Fibroblast of lung (primary cell): ENCODE measurements at places on chromosomes 12 and 14.
A peak's percentile ranks its signal among the peaks of the same experiment; 100 is the strongest.

DNA sequence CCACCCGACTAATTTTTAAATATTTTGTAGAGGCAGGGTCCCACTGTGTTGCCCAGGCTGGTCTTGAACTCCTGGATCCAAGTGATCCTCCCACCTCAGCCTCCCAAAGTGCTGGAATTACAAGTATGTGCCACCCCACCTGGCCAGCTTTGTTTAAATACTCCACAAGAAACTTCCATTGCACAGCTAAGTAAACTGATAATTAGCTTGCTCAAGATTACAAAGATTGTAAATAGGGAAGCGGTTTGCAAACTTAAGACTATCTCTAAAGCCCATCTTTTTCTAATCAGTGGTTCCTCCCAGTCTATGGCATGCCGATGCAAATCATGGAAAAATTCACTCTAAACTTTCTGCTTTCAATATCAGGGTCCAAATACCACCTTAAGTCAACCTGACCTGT lies 9.7 kb downstream of the SLC7A8 start:
- DNase-seq = no peak

DNA sequence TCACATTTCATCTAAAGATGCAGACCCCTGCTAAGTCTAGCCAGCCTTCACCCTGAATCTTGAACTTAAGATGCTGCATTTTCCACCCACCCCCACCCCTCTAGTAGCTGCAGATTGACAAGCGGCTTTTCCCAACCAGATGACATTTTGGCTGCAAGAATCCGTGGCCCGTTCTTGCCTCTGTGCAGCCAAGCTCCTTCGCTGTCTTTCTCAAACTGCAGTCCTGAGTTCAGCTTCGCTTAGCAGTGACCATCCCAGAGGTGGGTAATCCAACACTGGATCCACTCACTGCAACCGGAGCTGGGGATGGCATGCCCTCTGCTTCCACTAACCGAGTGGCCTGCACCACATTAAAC lies 765 bp upstream of the NFYB start:
- no peak for DNase-seq

- DNase-seq = no peak
Observed at GRCh38 chr12:15118955-15119354, 102.3 kb downstream of the RERG start.

GRCh38 chr12:113420996-113421595 lies 1.1 kb upstream of the SDSL start:
- no peak for DNase-seq

GRCh38 chr12:111927346-111927745 lies 85.3 kb downstream of the MAPKAPK5 start:
- DNase-seq = no peak

GRCh38 chr12:25818596-25819390 lies 139.7 kb upstream of the RASSF8 start:
- no peak for DNase-seq

DNA sequence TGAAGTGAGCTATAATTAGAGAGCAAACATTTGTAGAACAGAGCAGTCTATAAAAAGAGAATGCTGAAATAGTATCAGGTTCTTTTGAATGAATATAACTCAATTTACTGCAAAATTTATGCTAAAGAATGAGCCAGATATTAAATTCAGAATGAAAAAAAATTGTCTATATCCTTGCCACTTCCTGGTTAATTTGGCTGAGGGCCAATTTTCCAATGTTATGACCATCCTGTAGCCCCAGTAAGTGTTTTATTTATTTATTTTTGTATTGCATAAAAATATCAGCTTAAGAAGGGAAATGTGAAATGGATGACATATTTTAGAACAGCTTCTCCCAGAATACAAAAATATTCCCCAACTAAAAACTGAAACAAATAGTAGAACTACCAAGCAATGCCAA lies 263.4 kb downstream of the SOX5 start:
- DNase-seq = no peak

- no peak for DNase-seq
Observed at GRCh38 chr12:22899184-22899583, 274.2 kb downstream of the ETNK1 start.

- peak; percentile 69 for DNase-seq
Observed at GRCh38 chr12:20492251-20492760, 124.0 kb downstream of the PDE3A start.

- no peak for DNase-seq
Observed at GRCh38 chr12:11661491-11662089, 12.1 kb downstream of the ETV6 start.

- DNase-seq = peak; percentile 79
Observed at GRCh38 chr14:73173092-73173735, 36.9 kb downstream of the PSEN1 start.

GRCh38 chr14:99929601-99930000 lies 135.6 kb upstream of the EVL start:
- no peak for DNase-seq

GRCh38 chr12:93714382-93714781 lies 37.2 kb downstream of the CRADD start:
- DNase-seq = peak; percentile 10

GRCh38 chr14:101019541-101019940 lies 116.0 kb upstream of the RTL1 start:
- no peak for DNase-seq

- DNase-seq = no peak
Observed at GRCh38 chr12:78038541-78038940, 207.8 kb downstream of the NAV3 start.

DNA sequence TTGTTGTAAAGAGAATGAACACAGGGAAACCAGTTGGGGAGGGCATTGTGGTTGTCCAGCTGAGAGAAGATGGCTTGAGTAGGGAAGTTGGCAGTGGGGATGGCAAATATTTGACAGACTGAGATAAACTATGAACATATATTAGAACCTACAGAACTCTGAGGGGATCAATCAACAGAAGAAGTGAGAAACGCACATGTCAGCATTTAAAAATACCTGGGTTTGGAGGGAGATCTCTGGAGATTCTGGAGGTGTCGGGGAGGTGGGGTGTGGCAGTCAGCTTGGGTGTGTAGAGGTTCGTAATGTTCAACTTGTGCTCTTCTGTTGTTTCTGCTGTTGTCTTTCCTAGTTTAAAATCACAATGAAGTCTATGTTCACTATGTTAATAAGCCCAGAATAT lies 517.8 kb downstream of the AACS start:
- DNase-seq = no peak

GRCh38 chr14:100048786-100049185 lies 16.4 kb upstream of the EVL start:
- DNase-seq = no peak

DNA sequence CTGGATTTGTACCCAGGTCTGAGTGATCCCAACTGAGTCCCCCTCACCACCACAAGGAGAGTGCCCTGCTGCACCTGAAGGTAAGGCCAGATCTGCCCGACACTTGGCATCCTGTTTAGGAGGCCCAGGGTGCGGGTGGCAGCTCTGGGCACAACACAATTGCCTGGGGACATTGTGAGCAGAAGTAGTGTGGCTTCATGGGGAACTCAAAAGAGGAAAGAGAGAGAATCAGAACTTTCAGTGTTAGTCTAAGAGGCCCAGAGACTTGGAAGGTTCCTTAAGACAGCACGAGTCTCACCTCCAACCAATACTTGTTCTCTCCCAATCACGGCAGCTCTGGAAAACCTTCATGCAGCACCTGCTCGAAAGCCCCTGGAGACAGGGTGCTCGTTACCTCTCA lies 6.6 kb upstream of the SLC8B1 start:
- no peak for DNase-seq

GRCh38 chr12:57637364-57637763 lies 4.4 kb upstream of the B4GALNT1 start:
- DNase-seq = no peak

DNA sequence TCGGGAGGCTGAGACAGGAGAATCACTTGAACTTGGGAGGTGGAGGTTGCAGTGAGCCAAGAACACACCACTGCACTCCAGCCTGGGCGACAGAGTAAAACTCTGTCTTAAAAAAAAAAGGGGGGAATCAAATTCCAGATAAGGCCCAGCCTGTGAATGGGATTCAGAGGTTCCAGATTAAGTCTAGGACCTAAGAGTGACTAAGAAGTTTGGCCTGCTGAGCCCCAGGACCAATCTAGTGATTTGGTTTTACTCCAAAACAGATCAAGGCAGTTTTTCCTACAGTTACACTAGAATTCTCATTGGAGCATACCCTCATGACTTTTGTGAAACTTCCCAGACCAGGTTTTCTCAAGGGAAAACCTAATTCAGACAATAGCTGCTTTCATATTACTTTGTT lies 22.8 kb downstream of the EXOC5 start:
- DNase-seq = no peak

GRCh38 chr12:18990856-18991255 lies 138.7 kb upstream of the PLEKHA5 start:
- peak; percentile 6 for DNase-seq

DNA sequence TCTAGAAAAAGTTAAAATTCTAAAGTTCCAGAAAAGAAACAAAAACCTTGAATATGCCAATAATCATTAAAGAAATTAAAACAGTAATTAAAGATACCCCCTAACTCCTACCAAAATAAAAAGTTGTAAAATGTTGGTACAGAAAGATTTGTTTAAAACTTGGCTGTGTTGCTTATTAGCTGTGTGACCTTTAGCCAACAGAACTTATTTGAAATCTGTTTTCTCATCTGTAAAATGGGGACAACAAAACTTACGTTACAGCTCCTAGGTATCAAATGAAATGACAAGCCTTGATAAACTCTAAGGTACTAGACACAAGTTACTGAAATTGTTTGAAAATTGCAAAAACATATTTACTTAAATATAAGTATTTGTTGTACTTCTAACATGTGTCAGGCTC lies 71.7 kb downstream of the ELK3 start:
- DNase-seq = no peak

DNA sequence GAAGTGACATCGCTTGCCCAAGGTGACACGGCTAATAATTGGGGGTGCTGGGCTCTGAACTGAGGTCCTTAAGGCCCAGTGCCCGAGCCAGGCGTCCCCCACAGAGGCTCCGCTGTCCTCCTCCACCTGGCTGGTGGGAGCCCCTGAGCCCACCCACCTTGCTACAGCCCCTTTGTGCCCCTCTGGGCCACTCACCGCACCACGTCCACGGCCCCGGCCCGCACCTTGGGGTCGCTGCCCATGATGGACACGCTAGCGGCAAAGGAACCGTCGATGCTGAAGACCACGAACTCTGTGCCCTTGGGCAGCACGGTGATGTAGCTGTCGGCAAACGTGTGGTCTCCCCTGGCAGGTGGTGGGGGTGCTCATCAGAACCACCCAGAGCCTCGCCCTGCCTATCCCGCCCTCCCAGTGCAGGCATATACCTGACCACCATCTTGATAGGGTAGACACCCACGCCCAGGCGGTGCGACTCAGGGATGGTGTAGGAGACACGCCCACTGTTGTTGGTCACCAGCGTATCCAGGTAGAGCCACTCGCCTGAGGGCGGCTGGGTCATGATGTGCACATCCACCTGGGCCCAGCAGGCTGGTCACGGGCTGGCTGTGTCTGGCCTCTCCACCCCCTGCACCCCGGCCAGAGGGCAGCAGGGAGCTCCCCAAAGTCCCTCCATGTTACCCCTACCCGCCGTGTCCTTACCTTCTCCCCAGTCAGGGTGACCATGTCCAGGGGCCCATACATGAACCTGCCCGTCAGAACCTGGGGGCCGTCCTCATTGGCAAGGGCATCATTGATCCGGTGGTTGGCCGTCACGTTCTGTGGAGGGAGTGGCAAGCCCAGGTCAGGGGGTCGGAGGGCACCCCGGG lies 6.8 kb downstream of the ARL6IP4 start:
- DNase-seq = no peak

- DNase-seq = no peak
Observed at GRCh38 chr12:52616680-52617402, 1.5 kb downstream of the KRT73 start.

- DNase-seq = no peak
Observed at GRCh38 chr12:3247629-3248161, 170.5 kb downstream of the TSPAN9 start.

DNA sequence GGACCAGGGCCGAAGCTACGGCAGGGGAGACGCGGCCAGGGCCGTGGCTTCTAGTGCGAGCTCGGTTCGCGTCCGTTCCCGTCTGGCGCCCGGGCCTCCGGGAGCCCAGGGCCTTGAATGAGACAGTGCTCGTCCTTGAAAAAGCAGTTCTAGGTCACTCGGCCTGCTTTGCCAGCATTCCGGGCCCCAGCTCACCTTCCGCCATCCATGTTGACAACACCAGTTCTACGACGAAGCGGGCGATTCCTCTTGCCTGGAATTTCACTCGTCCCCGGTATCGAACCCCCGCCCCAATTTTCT lies 4.5 kb downstream of the OR10AD1 start:
- DNase-seq = peak; percentile 31

GRCh38 chr12:66203820-66204219 lies 14.8 kb downstream of the IRAK3 start:
- no peak for DNase-seq

GRCh38 chr12:48216785-48217184 lies 13.7 kb upstream of the OR10AD1 start:
- DNase-seq = no peak

GRCh38 chr12:51855586-51856428 lies 7.3 kb upstream of the FIGNL2 start:
- DNase-seq = peak; percentile 81

GRCh38 chr14:44477953-44478352 lies 29.1 kb downstream of the FSCB start:
- DNase-seq = no peak

GRCh38 chr14:20508367-20508766 lies 3.0 kb downstream of the RNASE10 start:
- no peak for DNase-seq

DNA sequence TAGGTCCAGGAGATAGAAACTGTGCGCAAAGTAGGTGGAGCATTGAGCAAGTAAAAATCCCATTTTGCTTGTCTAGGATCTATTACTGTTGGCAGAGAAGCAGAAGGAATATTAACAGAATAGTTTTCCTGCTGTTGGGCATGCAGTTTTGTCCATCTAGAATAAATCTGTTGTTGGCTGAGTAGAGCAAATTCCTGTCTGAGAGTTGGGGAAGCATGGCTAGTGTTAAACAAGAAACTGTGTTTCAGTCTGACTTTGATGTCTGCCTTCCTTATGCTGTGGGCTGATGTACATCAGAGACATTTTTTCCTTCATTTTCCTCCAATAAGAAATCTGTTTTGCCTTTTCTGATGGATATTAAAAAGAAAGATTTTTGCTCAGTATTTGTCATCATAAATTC lies 98.2 kb downstream of the RAD52 start:
- peak; percentile 67 for DNase-seq

- no peak for DNase-seq
Observed at GRCh38 chr12:109621901-109622364, 48.3 kb downstream of the MVK start.

GRCh38 chr12:95790033-95790916 lies at the start of gene NTN4:
NTN4 (minus strand) TSS chr12:95790764; CDS start chr12:95790309, 455 bp downstream.
- no peak for DNase-seq

- DNase-seq = peak; percentile 69
Observed at GRCh38 chr12:67720351-67720856, 71.9 kb downstream of the DYRK2 start.

DNA sequence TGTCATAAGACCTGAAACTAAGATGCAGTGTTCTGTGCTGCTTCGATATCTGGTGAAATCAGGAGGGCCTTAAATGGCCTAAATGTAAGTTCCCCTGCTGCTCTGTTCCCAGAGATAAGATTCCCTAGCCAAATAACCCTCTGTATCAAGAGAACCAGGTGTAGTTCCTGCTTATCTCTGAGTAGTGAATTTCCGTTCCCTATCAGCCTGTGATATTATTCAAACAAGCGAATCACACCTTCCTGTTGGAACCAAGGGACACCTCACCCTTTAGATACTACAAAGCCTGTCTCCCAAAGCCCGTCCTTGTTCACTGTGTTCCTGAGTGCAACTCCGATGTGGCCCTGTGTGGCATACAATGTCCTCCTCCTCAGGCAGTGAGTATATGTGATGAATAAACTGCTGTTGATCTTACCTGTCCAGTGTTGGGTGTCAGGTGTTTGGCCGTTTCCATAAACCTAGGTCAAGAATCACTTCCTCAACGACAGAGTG lies 52.2 kb upstream of the COCH start:
- no peak for DNase-seq
